H9 (cell line): ENCODE measurements at places on chromosomes 3 and 15. TPM values are rescaled to one million over a fixed set of nuclear protein-coding genes. Genes with fewer than 3 reads are reported as not detected.

DNA sequence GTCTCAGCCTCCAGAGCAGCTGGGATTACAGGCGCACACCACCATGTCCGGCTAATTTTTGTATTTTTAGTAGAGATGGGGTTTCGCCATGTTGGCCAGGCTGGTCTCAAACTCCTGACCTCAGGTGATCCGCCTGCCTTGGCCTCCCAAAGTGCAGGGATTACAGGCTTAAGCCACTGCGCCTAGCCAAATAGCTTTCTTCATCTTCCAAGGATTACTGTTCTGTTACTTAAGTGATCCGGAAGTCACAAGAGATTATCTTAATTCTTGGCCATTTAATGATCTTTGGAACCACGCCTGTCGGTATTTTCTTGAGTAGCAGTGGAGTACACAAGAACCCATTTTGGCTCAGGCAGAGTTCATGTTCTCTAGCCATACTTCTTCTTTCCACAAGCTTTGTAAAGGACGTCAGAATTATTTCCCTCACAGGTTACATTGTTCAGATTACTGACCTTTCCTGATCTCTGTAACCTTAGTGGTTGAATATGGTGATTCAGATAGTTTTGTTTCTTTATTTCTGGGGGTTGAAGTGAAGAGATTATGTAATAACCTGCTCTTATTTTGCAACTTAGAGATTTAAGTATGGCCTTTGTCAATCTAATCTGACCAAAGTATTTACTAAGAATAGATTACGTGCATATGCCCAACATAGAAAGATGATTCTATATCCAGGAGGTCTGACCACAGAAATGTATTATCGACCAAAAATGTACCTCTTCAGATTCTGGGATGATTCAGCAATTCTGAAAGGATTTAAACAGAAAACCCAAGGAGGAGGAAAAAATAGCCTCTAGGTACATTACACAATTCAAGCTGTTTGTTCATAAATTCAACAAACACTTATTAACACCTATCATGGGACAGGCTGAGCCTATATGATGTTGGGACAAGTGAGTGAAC lies 132.2 kb downstream of the GREM1 start:
- peaks cover 2% of the 10 kb centered on the region; the same call in 1 of the 2 replicates for H3K36me3 ChIP-seq
- no peak for DNase-seq
- 0 out of 2 replicates have a peak, but pooled peaks cover 2% of the 10 kb centered on the region for H3K4me1 ChIP-seq
- no peaks in the 10 kb centered on the region for H3K27me3 ChIP-seq
- H3K4me3 ChIP-seq: no peak overlapping the region

DNA sequence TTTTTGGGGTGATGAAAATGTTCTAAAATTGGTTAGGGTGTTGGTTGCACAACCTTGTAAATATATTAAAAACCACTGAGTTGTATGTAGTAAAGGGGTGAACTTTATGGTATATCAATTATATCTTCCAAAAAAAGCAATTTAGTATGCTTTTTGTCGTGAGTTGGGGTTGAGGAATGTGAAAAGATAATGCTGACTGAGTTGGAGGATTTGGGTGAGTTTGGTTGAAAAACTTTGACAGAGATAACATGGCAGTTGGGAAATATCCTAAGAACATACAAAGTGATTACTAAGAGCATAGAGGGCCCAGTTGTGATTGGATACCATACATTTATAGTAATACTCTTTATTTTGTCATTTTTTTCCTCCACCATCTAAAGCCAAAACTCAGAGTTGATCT lies 33.6 kb downstream of the HMG20A start:
- H3K27me3 ChIP-seq: no peaks in the 10 kb centered on the region
- peaks cover 18% of the 10 kb centered on the region for H3K36me3 ChIP-seq
- DNase-seq: no peak
- no peak overlapping the region for H3K4me3 ChIP-seq
- H3K4me1 ChIP-seq: no peaks in the 10 kb centered on the region; the same call in 1 of the 2 replicates

DNA sequence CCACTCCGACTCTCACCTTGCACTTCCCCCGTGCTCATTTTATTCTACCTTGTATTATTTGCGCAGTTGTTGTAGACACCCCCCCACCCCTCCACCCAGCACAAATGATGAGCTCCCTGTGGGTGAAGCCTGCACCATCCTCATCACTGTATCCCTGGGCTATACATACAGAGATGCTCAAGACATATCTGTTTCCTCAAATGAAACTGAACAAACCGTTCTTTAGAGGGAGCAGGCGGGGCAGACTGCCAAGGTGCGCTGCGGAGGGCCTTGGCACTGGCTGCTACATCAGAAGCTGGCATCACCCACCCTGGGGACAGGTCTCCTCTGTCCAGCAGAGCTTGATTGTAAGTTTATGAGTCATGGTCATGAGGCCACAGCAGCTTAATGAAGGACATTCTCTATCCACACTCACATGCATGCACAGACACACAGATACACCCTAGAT lies 29.0 kb downstream of the ADCY5 start:
- no peak overlapping the region for H3K27ac ChIP-seq
- no peak for DNase-seq
- no peak overlapping the region for H3K4me3 ChIP-seq
- no peaks in the 10 kb centered on the region for H3K36me3 ChIP-seq
- no peaks in the 10 kb centered on the region for H3K4me1 ChIP-seq

DNA sequence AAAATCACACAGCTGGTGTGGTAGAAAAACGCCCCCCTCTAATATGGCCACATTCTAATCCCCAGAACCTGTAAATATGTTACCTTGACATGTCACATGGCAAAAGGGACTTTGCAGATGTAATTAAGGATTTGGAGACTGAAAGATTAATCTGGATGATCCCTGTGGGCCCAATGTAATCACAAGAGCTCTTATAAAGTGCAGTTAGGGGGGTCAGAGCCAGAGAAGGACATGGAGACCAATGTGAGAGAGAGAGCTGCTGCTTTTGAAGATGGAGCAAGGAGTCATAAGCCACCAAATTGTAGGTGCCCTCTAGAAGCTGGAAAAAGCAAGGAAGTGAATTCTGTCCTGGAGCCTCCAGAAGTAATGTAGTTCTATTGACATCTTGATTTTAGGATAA lies 152.6 kb downstream of the PEX5L start:
- H3K27ac ChIP-seq: no peak overlapping the region
- peaks cover 6% of the 10 kb centered on the region; the same call in 1 of the 2 replicates for H3K4me1 ChIP-seq
- no peaks in the 10 kb centered on the region for H3K27me3 ChIP-seq
- no peak for DNase-seq

DNA sequence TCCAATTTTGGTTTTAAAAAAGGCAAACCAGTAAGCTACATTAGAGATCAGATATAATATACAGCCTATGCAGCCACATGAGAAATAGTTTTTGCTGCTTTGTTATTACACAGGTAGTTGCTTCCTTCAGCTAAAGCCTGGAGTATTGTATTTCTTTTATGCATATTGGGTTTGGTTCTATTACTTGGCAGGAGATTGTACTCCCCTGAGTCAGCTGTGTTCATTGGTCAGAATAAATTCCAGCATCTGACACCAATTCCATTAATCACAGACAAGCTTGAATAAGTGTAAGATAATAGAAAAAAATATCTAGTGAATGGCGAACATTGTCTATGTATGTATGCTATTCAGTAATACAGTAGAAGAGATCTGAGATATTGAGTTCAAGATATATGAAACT lies 26.1 kb upstream of the ZCWPW2 start:
- H3K36me3 ChIP-seq: peaks cover 20% of the 10 kb centered on the region
- no peaks in the 10 kb centered on the region for H3K27me3 ChIP-seq
- no peak for DNase-seq
- no peak overlapping the region for H3K27ac ChIP-seq

GRCh38 chr3:172179680-172180399 lies 140.5 kb downstream of the FNDC3B start:
- H3K27me3 ChIP-seq: no peaks in the 10 kb centered on the region
- H3K27ac ChIP-seq: no peak overlapping the region
- peaks cover 3% of the 10 kb centered on the region; the same call in 1 of the 2 replicates for H3K36me3 ChIP-seq
- H3K4me1 ChIP-seq: peaks cover 10% of the 10 kb centered on the region; the same call in 1 of the 2 replicates

DNA sequence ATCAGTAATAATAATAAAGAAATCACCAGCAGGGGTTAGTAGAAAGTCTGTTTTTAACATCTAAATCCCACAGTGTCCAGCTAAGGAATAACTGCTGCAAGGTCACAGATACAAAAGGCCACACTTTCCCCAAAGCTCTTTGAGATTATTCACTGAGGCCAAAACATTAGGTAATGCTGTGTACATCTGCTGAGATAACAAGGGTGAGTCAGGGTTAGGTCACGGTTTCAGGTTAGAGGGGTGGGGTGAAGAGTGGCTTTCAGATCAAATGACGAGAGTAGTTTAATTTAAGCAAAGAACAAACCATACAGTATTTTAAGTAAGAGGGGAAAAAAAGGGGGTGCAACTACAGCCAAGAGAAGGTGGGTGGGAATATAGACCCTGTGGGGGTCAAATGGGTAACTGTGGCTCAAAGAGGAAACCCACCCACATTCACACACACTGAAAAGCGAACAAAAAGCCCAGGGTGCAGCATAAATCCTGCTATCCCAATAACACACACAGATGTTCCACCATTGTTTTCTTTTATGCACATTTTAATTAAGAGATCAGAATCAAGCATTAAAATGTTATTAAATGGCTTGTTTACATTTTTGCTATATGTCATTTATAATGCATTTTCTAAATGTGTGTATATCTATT lies 412.9 kb downstream of the TIGIT start:
- H3K27me3 ChIP-seq: no peaks in the 10 kb centered on the region
- H3K4me3 ChIP-seq: no peak overlapping the region
- no peak overlapping the region for H3K27ac ChIP-seq
- H3K36me3 ChIP-seq: no peaks in the 10 kb centered on the region
- no peak for DNase-seq
- H3K4me1 ChIP-seq: no peaks in the 10 kb centered on the region; the same call in 1 of the 2 replicates

DNA sequence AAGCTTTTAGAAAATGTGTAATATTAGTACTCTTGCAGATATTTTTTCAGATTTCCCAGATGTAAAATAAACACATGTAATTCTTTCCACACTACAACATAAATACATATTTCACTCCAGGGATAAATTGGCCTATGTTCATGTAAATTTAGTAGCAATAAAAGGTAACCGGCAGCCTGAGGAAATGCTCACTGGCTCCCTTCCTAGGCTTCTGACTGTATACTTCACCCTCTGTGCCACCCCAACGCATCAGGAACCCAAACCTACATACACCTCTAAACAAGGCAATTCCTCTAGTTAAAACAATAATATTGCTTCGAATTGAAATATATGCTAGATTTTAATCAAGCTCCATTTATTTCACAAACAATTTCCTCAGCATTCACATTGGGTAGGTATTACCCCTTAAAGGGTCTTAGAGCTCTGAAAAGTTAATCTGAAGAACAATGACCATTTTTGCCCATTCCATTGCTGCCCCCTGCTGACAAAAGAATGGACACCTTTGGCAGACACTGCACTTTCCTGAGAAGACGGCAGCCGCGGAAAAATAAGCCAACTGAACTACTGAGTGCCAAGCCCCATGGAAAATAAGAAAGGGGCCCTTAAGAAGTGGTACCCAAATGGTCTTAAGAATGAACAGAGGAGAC lies 212.5 kb downstream of the OSBPL10 start:
- H3K27ac ChIP-seq: no peak overlapping the region
- DNase-seq: peak; percentile 41
- no peak overlapping the region for H3K4me3 ChIP-seq
- no peaks in the 10 kb centered on the region for H3K36me3 ChIP-seq

GRCh38 chr15:74826364-74826819 lies at the start of gene CPLX3:
Gene CPLX3 (plus strand): TSS chr15:74826627. CDS start chr15:74826704, 77 bp downstream.
- H3K4me1 ChIP-seq: no peaks in the 10 kb centered on the region
- H3K4me3 ChIP-seq: peak within 1 kb of the TSS; percentile 65
- peak; percentile 59 for DNase-seq
- H3K27me3 ChIP-seq: peaks cover 10% of the 10 kb centered on the region; the same call in 1 of the 2 replicates

DNA sequence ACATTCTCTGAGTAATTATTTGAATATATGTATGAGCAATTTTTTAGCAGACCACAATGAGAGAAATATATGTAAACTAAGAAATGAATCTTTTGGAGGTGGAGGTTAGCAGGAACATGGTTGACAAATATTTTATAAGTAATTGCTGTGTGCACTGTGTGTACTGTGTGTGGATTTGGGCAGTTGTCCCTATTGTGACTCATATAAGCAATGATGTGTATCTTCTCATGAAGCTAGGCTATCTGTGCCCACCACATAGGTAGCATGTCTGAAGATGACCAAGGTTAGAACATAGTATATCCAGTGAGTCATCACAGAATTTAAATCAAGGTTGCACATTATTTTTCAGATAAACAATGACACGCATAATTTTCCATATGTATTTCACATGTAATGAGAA lies 713.9 kb upstream of the GBE1 start:
- no peaks in the 10 kb centered on the region for H3K4me1 ChIP-seq
- DNase-seq: no peak
- H3K4me3 ChIP-seq: no peak overlapping the region
- no peaks in the 10 kb centered on the region for H3K27me3 ChIP-seq

Gene TRIM71
- total RNA-seq: 364 and 376 TPM in 2 replicates

Gene BTLA
- total RNA-seq: not detected in 2 replicates

Gene CA12
- total RNA-seq: 0.42 and 0.68 TPM in 2 replicates

Gene PGBD4
- total RNA-seq: 0.94 and 1.2 TPM in 2 replicates
